ENCODE measurements at places on chromosomes 1 and 21.
A peak's percentile ranks its signal among the peaks of the same experiment; 100 is the strongest.

GRCh38 chr1:193697115-193697762 is 510.8 kb upstream of the B3GALT2 start:
- DNase-seq = no peak

- no peak for DNase-seq
Observed at GRCh38 chr1:32981003-32981901, 16.6 kb upstream of the RNF19B start.

GRCh38 chr1:178490967-178491366 is 5.8 kb downstream of the CLEC20A start:
- DNase-seq = no peak

DNA sequence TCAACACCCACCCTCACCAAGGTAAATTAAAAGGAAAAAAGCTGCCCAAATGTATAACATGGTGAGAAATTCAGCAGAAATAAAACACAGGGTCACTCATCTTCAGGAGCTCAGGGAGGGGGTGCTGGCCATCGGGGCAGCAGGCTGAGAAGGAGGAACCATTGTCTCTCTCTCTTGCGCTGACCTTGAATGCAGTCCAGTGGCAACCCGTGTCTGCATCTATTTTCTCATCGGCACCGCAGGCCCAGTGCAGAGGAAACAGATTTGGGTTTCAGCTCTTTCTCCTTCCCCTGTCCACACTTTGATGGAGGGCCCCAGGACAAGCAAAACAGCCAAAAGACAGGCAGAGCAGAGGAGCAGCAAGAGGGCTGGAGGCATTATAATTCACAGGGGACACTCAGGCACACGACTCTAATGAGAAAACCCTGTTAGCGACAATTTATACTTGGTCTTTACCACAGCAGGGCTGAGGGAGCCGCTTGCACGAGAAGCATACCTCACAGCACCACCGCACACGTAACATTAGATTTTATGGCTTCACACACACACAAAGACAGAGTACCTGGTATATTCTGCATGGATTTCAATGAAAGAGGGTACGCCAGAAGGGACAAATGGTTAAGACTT is 18.6 kb downstream of the MKNK1 start:
- no peak for DNase-seq

GRCh38 chr1:100811808-100812207 is 82.8 kb downstream of the EXTL2 start:
- no peak for DNase-seq

- DNase-seq = no peak
Observed at GRCh38 chr1:64550510-64550909, 80.6 kb downstream of the CACHD1 start.

DNA sequence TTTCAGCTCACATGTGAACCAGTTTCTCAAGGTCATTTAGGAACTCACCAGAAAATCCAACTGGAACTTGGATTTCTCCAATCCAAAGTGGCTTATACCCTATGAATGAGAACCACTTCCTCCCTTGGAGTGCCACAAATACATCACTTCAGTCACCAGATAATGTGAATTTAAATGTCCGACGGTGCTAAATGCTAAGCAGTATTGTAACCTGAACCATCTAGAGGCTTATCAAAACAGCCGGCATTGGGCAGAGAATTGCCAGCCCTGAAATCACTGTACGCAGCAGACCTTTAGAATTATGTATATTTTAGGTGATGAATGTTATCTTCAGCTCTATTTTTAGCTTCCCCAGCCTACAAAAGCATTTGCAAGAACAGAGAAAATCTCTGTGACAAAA is 76.8 kb upstream of the COX20 start:
- peak; percentile 43 for DNase-seq

- DNase-seq = no peak
Observed at GRCh38 chr1:11307852-11308251, 34.9 kb downstream of the UBIAD1 start.

DNA sequence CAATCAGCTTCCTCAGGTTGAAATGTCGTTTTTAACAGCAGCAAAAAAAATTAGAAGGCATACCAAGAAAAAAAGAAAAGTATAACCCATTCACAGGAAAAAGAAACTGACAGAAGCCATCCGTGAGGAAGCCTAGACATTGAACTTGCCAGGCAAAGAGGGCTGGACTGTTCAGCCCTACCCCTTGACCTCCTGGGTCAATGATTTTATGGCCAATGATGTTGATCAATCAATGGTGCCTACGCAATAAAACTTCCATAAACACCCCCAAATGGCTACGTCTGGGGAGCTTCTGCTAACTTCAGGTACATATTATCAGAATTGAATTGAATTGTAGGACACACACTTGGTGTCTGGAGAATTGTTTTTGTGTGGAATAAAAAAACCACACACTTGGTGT is 4.8 kb upstream of the PSEN2 start:
- DNase-seq = no peak

DNA sequence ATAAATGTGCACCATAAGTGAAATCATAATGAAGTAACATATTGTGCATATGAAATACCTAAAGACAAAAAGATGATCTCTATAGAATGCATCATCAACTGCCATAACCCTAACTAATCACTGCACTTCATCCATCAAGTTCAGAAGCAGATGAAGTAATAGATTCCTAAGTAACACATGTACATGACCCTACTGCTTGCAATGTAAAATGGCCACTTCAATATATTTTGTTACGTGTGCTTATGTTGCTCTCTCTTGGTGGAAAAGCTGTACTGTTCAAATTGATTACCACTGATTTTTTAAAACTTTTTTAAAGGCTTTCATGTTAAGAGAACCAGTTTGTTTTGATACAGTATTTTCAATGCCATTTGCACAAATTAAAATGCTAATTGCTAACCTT is 141.8 kb downstream of the TTLL7 start:
- no peak for DNase-seq

GRCh38 chr1:176795929-176796328 is 333.0 kb downstream of the PAPPA2 start:
- DNase-seq = no peak

DNA sequence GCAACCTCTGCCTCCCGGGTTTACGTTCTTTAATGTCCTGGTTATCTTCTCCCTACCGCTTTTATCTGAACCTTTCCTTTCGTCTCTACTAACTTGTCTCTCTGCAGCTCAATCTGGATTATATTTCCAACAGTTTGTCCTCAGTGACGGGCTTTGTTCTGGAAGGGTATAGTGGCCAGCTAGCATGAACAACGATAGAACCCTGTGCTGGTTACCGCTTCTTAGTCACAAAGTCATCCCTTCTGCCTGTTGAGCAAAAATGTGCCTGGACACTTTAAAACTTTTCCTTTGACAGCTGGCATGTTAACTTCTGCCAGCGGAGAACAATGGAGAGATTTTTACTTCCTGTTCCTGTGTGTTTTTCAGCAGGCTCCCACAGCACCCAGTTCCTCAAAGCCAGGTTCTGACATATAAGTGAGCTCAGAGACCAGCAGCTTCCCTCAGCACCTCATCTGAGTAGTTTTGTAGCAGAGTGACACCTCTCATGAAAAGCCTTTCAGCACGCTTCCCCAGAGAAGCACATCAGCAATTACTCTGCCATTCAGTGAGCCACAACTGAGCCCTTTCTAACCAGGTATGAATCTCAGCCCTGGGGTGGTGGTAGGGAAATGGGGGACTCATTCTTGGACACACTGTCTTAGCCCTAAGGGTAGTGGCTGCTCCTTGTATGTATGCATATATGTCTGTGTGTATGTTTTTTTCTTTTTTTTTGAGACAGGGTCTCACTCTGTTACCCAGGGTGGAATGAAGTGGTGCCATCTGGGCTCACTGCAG is 23.6 kb upstream of the CCDC17 start:
- DNase-seq = no peak

DNA sequence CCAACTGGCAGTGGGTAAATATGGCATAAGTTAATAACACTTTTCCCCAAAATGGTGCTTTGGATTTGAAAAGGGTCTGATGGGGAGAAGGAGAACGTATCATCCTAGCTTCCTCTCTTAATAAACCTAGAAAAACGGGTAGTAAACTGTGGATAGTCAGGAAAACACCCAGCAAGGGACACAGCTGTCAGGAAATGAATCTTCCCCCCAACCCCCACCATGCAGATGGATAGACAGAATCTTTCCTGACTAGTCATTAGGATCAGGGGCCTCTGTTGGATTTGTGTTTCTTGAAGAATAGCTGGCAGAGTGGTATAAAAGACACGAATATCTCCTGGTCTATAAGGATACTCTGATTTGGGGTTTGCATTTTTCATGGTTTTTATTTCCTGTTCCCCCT is 22.5 kb upstream of the LAX1 start:
- no peak for DNase-seq

DNA sequence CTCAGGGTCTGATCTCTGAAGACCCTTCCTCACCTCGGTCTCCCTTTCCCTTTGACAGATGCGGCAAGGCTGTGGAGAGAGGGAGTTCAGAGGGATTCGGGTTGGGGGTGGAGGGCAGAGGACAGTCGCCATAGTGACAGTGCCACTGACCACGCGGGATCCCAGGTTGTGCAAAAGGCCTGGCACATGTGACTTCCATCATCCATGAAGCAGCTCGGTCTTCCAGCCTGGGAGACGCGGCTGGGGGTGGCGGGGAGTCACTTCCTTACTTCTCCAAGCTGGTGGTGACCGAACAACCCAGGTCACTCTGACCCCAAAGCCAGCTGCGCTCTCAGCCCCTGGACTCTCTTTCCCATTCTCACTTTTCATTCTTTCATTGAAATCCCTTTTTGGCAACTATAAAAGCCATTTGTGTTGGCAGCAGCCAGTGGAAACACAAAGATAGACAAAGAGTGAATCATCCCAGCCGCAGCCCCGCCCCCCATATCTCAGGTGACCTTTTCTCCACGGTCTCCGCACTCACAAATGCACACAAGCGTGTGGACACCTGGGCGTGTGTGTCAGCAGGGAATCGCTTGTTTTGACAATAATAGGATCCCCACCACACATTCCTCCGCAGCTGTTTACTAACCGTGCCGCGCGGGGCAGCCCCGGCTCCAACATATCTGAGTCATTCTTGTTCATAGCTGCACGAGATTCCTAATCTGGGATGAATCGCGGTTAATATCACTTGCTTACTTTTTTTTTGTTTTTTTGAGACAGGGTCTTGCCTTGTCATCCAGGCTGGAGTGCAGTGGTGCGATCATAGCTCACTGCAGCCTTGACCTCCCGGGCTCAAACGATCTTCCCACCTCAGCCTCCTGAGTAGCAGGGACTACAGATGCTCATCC is 68.3 kb downstream of the DHRS3 start:
- no peak for DNase-seq

DNA sequence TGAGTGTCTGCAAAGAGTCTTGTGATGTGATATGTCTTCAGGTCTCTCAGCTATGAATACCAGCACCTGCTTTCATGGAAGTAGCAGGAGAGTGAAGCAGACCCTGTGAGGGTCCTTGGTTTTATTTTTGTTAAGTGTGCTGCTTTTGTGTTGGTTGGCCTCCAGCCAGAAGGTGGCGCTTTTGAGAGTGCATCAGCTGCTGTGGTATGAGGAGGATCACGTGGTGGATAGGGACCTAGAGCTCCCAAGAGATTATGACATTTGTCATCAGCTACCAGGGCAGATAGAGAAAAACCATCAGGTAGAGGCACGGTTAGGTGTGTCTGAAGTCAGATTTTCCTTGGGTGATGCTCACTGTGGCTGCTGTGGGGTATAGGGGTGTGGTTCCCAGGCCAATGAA is 1232.1 kb downstream of the MRPL39 start:
- DNase-seq = no peak

DNA sequence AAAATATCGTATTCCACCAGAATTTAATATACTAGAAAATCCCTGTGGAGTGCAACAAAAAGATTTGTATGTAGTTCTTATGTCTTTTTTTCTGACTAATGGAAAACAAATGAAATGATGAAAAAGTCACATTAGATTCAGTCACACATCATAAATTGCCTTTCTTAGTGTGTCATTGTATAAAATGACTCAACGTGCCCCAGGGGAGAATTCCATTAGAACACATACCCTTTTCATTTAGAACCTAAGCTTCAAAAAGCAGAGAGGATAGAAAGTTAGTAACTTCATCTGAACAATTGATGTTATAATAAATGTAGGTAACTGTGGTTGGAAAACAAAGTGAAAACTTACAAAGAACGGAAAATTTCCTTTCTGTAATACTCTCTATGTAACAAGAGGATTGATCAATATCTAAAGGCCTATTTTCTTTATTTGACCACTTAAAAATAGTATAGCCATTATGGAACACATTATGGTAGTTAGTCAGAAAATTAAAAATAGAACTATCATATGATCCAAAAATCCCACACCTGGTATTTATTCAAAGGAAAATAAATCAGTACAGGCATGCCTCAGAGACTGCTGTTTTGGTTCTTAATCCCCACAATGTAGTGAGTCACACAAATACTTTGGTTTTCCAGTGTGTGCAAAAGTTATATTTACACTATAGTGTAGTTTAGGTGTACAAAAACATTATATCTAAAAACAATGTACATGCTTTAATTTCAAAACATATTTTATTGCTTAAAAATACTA is 1016.1 kb downstream of the KCNT2 start:
- peak; percentile 45 for DNase-seq

DNA sequence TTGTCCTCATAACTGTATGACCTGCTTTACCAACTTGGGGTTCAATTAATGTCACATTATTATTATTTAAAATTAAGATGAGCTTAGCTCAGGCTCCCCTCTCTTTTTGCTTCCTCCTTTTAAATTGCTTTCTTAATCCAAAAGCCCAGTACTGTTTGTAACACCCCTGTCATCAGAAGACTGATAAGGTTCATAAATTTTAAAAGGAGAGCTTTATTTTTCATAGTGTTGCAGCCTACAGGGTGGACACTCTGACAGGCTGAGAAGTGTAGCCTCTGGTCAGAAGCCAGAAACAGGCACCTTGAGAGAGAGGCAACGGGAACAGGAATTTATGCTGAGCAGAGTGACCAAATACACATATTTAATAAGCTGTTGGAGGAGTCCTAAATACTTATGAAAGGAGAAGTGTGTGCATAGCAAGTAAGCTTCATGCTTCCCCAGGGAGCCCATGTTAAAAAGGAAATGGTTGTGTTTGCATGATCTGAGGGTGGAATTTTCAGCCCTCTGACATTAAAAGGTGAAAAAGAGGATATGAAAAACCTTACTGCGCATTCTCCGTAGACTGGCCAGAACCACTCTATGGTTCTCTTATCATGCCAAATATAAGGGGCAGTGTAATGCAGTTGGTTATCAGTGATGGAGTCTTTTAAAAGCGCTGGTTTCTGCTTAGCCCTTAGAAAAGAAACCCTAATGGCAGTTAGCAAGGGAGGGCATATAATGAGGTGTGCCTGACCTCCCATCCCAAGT is 30.5 kb upstream of the FGGY start:
- no peak for DNase-seq

GRCh38 chr1:1419813-1420653 is 1.0 kb downstream of the ANKRD65 start:
- peak; percentile 13 for DNase-seq

All from NCI-H2081 (cell line).